ENCODE measurements at places on chromosomes 13 and 19. TPM values are rescaled to one million over a fixed set of nuclear protein-coding genes. Genes with fewer than 3 reads are reported as not detected.

Gene DAND5
- under 0.01 TPM for total RNA-seq

Gene FPR2
- 0.54 TPM for total RNA-seq

Gene TGDS
- 7.0 TPM for total RNA-seq

Gene MBD3L5
- not detected for total RNA-seq

Gene BCL3
- 31.0 TPM for total RNA-seq

Gene STOML3
- total RNA-seq = 0.54 TPM

Gene ZNF530
- total RNA-seq = 5.1 TPM

Gene FOSB
- 300 TPM for total RNA-seq

Gene KLK3
- total RNA-seq = under 0.01 TPM

Gene ZNF667
- 5.7 TPM for total RNA-seq

Gene OLFM2
- total RNA-seq = under 0.01 TPM

Gene ARHGEF1
- total RNA-seq = 74.6 TPM

Gene RYR1
- 2.7 TPM for total RNA-seq

Gene CARD8
- total RNA-seq = 68.1 TPM

Gene SIGLECL1
- total RNA-seq = not detected

Gene C19orf33
- total RNA-seq = 1.9 TPM

Gene ELSPBP1
- total RNA-seq = not detected

Gene IFI30
- total RNA-seq = 25.0 TPM

Gene OLFM4
- total RNA-seq = 0.27 TPM

Gene UBE2L5
- total RNA-seq = 0.27 TPM

Gene C3
- under 0.01 TPM for total RNA-seq

Gene OVOL3
- total RNA-seq = not detected

Gene KRTDAP
- total RNA-seq = not detected

Gene DHRS12
- 7.0 TPM for total RNA-seq

Gene ATCAY
- under 0.01 TPM for total RNA-seq

Gene CYP4F2
- total RNA-seq = 1.3 TPM

Gene ZNF730
- 1.3 TPM for total RNA-seq

Gene IFT88
- 7.0 TPM for total RNA-seq

All from hematopoietic multipotent progenitor cell (in vitro differentiated cells).